CD4-positive, alpha-beta T cell (primary cell): ENCODE measurements at places on chromosomes 1 and 21. TPM values are rescaled to one million over a fixed set of nuclear protein-coding genes. Genes with fewer than 3 reads are reported as not detected.

DNA sequence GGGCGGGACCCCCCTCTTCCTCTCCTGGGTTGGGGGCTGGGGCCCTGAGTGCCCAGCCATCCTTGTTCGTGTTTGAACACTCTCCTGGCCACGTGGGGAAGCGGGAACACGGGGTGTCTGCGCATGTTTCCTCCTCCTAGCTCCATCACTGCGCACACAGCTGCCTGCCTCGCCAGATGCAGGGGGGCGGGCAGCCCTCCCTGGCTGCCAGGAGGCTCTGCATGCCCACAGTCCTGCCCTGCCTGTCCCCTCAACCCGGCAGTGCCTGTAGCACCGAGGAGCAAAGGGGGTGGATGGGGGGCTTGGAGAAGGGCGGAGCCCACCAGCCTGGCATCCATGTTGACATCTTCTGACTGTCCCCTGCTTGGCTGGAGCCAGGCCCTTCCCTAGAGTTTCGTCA lies 1.8 kb upstream of the SLC25A34 start:
- no peaks in the 10 kb centered on the region for H3K4me1 ChIP-seq
- H3K27ac ChIP-seq, result no peak overlapping the region
- no peak overlapping the region for H3K4me3 ChIP-seq
- H3K36me3 ChIP-seq, result peaks cover 36% of the 10 kb centered on the region

DNA sequence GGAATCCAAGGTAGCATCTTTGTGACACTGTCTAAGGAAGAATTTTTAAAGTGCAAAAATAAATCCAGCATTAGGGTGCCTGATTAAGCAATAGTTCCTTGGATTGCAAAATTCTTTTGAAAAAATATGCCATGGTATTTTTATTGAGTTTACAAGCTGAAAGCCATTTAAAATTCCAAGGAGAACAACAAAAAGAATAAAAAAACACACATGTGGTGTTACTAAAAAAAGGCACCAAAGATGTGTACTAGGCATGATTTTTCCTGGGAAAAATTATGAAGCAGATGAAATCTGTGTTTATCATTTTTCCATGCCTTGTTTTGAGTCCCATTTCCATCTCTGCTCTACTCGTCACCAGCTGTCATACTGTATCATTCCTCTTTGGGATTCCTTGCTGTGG lies 157.0 kb upstream of the ZNHIT6 start:
- no peak overlapping the region for H3K27ac ChIP-seq
- H3K4me3 ChIP-seq, result no peak overlapping the region

Gene OR2T29
- total RNA-seq, result not detected

Gene SUSD4
- total RNA-seq, result 13.0 TPM

Gene FMO3
- total RNA-seq, result not detected
